ENCODE measurements at places on chromosomes 6 and 20. TPM values are rescaled to one million over a fixed set of nuclear protein-coding genes. Genes with fewer than 3 reads are reported as not detected.

The LRRC73 gene
- total RNA-seq, result under 0.01 TPM

The SCRT2 gene
- total RNA-seq, result not detected

The GNRH2 gene
- total RNA-seq, result not detected

The PTGIS gene
- total RNA-seq, result 0.13 TPM

The IP6K3 gene
- not detected for total RNA-seq

The SIRPG gene
- total RNA-seq, result not detected

Data from dermis microvascular lymphatic vessel endothelial cell (primary cell).